Left lung (tissue), 14 donors: ENCODE measurements at places on chromosomes 4 and X. TPM values are rescaled to one million over a fixed set of nuclear protein-coding genes. Genes with fewer than 3 reads are reported as not detected.
A peak's percentile ranks its signal among the peaks of the same experiment; 100 is the strongest.

The IL9R gene
- 0.75 TPM for polyA plus RNA-seq

- H3K36me3 ChIP-seq: no peaks in the 10 kb centered on the region
- no peak overlapping the region for H3K27ac ChIP-seq
- no peak overlapping the region for H3K4me3 ChIP-seq
- no peaks in the 10 kb centered on the region for H3K4me1 ChIP-seq
- DNase-seq: no peak
Measured at GRCh38 chr4:45072981-45073380, 346.6 kb upstream of the GNPDA2 start.

- no peak overlapping the region for H3K4me3 ChIP-seq
- H3K4me1 ChIP-seq: no peaks in the 10 kb centered on the region
- no peak overlapping the region for H3K27ac ChIP-seq
- no peaks in the 10 kb centered on the region for H3K27me3 ChIP-seq
- H3K36me3 ChIP-seq: no peaks in the 10 kb centered on the region
- DNase-seq: no peak
Measured at GRCh38 chr4:181799561-181800069, 443.6 kb upstream of the TENM3 start.

- H3K4me3 ChIP-seq: no peak overlapping the region
- H3K36me3 ChIP-seq: no peaks in the 10 kb centered on the region
- no peaks in the 10 kb centered on the region for H3K27me3 ChIP-seq
- peak overlapping the region; percentile 57 for H3K27ac ChIP-seq
- no peaks in the 10 kb centered on the region for H3K4me1 ChIP-seq
Measured at GRCh38 chrX:129748305-129748704, 9.5 kb downstream of the XPNPEP2 start.

GRCh38 chrX:41734530-41734929, 10.5 kb downstream of the GPR82 start:
- DNase-seq: no peak
- no peak overlapping the region for H3K27ac ChIP-seq
- H3K27me3 ChIP-seq: no peaks in the 10 kb centered on the region

DNA sequence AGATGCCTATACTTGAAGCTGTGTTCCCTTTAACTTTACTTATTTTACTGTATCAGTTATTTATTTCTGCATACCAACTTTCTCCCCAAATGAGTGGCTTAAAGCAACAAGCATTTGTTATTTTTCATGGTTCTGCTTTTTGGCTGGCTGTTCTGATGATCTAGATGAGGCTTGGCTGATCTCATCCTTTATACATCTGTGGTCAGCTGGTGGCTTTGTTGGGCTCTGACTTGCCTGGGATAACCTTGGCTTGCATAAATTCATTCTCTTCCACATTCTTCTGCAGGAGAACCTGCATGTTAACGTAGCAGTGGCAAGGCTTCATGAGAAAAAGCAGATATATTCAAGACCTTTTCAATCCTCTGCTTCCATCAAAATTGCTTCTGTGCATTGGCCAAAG, 1317.6 kb downstream of the ADGRL3 start:
- H3K4me1 ChIP-seq: no peaks in the 10 kb centered on the region
- DNase-seq: no peak
- H3K27ac ChIP-seq: no peak overlapping the region
- no peak overlapping the region for H3K4me3 ChIP-seq
- H3K27me3 ChIP-seq: no peaks in the 10 kb centered on the region

The UGT2A1 gene
- polyA plus RNA-seq: not detected

- no peaks in the 10 kb centered on the region for H3K36me3 ChIP-seq
- no peak for DNase-seq
- H3K4me1 ChIP-seq: no peaks in the 10 kb centered on the region
- H3K27ac ChIP-seq: no peak overlapping the region
- no peaks in the 10 kb centered on the region for H3K27me3 ChIP-seq
Measured at GRCh38 chr4:158420782-158421181, 100.9 kb upstream of the RXFP1 start.
